MV-4-11 (cell line): ENCODE measurements at places on chromosomes 5 and 9.
A peak's percentile ranks its signal among the peaks of the same experiment; 100 is the strongest.

- no peak for DNase-seq
These were observed 116.1 kb upstream of the FSTL4 start for GRCh38 chr5:133728475-133728874.

DNA sequence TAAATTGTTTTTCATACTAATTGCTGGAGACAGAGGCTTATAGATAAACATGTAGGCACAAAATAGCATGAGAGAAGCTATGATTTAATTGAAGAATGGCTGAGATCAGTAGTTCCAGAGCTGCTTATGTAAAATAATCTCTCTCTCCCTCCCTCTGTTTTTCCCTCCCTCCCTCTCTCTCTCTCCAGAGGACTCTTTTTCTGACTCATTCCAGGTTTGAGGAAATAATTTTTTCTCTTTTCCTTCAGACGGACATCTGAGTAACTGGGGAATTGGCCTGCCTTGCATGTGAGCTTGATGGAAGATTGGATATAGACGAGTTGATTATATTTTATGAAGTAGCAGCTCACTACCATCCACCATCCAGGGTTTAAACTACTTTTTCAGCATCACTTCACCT lies 35.5 kb downstream of the KCTD16 start:
- DNase-seq, result no peak

- DNase-seq, result no peak
These were observed 223.3 kb downstream of the SEC61B start for GRCh38 chr9:99445371-99445891.

- DNase-seq, result no peak
These were observed 1920.3 kb upstream of the WWC1 start for GRCh38 chr5:166370928-166371690.

DNA sequence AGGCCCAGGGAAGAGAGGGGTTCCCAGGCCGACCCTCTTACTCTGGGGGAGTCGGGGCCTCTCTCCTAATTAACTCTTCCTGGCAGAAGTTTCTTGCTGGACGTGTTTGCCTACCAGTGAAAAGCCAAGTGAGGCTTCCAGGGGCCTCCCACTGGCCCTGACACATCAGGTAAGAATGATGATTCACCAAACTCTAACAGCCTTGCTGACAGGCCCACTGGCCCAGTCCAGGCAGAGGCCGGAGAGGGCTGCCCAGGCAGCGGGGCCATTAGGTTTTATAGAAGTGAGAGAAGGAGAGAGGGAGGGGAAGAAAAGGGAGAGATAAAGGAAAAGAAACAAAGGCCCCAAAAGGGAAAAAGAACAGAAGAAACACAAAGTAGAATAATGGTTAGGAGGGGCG lies 50.8 kb upstream of the FOXE1 start:
- DNase-seq, result no peak

DNA sequence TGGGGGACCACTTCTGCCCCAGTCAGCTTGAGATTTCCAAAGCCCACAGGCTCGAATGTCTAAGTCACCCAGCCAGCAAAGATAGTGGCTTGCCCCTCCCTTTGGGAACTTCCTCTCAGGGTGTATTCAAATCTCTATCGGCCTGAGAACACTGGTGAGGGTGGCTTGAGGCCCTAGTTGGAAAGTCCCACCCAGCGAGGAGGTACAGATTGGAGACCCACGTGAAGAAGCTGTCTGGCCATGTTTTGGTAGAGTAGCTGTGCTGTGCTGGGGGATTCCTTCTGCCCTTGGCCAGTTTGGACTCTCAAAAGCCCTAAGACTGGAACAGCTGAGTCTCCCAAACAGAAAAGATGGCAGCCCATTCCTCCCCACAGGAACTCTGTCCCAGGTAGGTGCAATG lies 172.7 kb upstream of the RIOK2 start:
- no peak for DNase-seq

GRCh38 chr9:24245988-24246387 lies 299.7 kb downstream of the IZUMO3 start:
- DNase-seq, result no peak

DNA sequence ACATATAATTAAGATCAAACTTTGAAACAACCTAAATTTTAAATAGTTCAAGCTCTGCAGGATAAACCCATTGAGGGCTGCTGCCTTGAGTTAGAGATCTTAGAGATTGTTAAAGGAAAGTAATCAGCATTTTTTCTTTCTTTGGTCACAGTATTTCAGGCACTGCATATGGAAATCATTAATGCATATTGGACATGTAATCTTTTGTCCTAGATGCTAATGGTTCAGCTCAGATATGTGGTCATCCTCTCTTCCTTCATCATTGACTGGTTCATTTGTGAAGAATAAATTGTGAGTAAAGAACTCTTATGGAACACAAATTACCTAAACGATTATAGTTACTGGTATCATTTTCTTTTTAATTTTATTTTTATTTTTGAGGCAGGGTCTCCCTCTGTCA lies 82.0 kb upstream of the PRLR start:
- DNase-seq, result no peak

GRCh38 chr5:151075698-151076331 lies 5.0 kb downstream of the TNIP1 start:
- DNase-seq, result no peak

- DNase-seq, result no peak
These were observed 708.6 kb upstream of the WWC1 start for GRCh38 chr5:167582886-167583285.

GRCh38 chr5:165334201-165334600 lies 1828.8 kb downstream of the MAT2B start:
- DNase-seq, result peak; percentile 73

GRCh38 chr9:93860694-93861658 lies 94.2 kb downstream of the BARX1 start:
- DNase-seq, result no peak

DNA sequence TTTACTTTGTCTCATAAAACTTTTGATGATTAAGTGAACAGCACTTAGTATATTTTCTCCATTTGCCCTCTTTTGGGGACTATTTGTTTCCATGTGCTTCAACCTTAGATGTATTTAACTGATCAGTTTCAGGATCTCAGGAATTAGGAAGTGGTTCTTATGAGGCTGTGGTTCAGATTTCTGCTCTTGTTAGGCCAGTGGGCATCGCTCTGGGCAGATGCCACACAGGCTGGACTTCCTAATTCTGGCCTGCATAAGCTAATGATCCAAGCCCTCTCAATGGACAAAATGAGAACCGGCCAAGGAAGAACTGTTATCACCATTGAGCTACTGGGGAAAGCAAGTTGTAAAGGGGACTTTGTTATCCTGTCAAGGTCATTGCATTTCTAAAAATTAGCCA lies 6.9 kb downstream of the ARHGAP26 start:
- peak; percentile 61 for DNase-seq

GRCh38 chr9:104810421-104811339 lies 46.8 kb downstream of the NIPSNAP3B start:
- DNase-seq, result no peak

- DNase-seq, result no peak
These were observed 1003.3 kb upstream of the COX7C start for GRCh38 chr5:85614489-85614888.

DNA sequence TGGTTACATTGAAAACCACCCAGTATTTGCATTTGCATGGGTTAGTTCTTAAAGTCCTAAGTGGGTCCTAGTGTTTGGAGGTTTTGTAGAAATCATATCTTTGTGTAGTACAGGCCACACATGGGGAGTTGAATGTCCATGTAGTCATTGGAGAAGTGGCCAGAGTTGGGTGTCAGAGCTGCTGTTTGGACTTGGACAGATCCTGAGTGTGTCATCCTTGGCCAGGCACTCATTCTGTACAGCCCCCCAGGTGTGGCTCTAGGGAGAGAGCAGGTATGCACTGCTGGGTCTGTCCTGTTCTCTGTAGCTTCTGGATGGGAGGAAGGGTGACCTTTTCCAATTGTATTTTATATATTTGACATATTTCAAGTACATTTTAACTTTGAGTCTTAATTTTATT lies 82.4 kb downstream of the IQGAP2 start:
- DNase-seq, result no peak

GRCh38 chr5:159021901-159022556 lies 77.7 kb downstream of the EBF1 start:
- peak; percentile 80 for DNase-seq

- DNase-seq, result no peak
These were observed 55.8 kb downstream of the NUP214 start for GRCh38 chr9:131181091-131181681.

- no peak for DNase-seq
These were observed 1163.0 kb downstream of the TAF11L14 start for GRCh38 chr5:18797222-18797621.

- DNase-seq, result no peak
These were observed 244.8 kb upstream of the MPDZ start for GRCh38 chr9:13524245-13524644.

GRCh38 chr5:11248966-11249365 lies 487.9 kb upstream of the DAP start:
- no peak for DNase-seq

DNA sequence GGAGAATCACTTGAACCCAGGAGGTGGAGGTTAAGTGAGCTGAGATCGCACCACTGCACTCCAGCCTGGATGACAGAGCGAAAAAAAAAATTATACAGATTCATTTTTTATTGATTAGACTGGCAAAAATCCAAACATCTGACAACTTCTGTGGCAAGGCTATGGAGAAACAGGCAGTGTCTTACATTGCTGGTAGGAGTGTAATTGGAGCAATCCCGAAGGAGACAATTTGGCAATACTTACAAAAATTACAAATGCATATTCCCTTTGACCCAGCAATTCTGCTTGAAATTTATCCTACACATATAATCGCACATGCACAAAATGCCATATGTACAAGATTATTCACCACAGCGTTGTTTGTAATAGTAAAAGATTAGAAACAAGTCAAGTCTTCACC lies 86.8 kb downstream of the MAPKAP1 start:
- DNase-seq, result no peak

DNA sequence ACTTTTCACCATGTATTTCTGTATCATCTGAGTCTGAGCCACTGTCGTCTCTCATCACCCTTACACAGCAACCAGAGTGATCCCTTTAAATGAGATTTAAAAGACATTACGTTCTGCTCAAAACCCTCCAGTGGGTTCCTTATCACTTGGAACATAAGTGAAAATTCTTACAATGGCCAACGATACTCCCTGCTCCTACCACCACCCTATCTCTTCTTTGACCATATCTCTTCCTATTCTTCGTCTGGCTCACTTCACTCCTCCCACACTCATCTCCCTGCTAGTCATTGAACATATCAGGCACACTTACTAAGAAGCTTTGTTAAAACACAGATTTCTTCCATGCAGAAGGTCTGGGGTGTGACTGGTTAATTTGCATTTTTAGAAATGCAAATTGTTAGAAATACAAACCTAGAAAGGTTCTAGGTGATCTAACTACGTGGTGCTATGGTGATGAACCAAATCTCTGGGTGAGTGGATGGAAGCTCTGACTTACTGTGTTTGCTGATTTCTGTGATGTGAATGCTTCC lies 166.6 kb upstream of the CD180 start:
- no peak for DNase-seq

DNA sequence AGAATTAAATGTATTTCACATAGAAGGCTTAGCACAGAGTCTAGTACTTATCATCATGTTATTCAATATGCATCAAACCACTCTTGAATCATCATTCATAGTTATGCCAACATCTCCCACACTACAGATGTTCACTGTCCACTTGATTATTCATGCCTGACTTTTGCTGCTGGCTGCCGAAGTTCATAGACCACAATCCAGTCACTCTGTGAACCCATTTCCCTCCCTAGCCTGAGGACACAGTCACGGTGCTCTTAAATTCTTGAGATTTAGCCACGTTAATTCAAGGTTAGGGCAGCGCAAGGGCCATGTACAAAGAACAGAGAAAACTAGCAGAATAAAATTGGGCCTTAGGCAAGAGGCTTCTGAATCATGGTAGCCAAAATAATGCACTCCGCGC lies 32.4 kb downstream of the ABCA1 start:
- DNase-seq, result no peak

- no peak for DNase-seq
These were observed 106.9 kb upstream of the LARP1 start for GRCh38 chr5:154648229-154648628.

GRCh38 chr9:83570359-83570758 lies 32.2 kb upstream of the FRMD3 start:
- DNase-seq, result no peak

DNA sequence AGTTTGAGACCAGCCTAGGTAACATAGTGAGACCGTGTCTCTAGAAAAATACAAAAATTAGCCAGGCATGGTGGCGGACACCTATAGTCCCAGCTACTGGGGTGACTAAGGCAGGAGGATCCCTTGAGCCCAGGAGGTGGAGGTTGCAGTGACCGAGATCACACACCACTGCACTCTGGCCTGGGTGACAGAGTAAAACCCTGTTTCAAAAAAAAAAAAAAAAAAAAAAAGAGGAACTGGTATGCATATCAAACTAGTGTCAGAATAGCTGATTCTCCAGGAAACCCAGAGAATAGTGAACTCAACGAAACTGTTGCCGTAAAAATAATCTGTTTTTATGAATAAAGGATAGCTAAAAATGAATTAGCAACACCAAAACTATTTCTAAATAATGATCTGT lies 126.6 kb upstream of the BASP1 start:
- DNase-seq, result peak; percentile 53
